Stimulated activated CD8-positive, alpha-beta memory T cell treated with anti-CD3 and anti-CD28 coated beads, Interleukin-4, amount 100 ng/mL, for 1 hour (primary cell): ENCODE measurements at places on chromosomes 7 and 10.

DNA sequence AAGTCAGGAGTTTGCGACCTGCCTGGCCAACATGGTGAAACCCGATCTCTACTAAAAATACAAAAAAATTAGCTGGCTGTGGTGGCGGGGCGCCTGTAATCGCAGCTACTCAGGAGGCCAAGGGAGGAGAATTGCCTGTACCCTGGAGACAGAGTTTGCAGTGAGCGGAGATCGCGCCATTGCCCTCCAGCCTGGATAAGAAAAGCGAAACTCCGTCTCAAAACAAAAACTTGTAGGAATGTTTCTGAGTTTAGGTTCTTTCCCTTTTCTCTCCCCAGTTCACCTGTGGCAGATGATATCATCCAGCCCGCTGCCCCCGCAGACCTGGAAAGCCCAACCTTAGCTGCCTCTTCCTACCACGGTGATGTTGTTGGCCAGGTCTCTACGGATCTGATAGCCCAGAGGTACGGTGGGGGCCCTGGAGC, 138.8 kb upstream of the BTBD16 start:
- no peak for DNase-seq

- DNase-seq: no peak
These were observed 51.1 kb downstream of the IGF2BP3 start for GRCh38 chr7:23419160-23419559.

DNA sequence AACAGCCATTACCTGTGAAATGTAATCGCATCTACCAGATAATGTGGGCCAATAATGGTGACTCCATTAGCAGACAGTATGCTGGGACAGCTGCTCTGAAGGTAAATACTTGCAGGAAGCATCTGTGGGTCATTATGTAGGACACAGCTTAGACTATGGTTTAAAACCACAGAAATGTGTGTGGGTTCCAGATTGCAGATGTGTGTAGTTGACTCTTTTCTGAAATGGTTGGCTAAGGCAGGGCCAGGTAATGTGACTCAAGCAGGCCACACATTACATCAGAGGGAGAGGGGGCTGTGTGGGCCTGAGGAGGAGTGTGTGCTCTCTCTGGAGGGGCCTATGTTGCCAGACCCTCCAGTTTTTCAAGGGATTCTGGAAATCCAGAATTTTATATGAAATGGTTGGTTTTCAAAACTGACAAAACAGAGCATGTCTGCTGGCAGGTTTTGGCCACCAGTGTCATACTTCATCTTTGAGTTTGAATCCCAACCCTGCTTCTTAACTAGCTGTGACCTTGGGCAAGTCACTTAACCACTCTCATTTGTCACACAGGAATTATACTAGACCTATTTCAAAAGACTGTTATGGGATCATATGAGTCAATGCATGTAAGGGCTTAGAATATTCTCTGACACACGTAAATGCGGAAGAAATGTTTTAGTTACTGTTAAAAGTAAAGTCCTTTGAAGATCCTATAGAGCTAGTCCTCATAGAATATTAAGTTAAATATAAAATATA, 64.5 kb downstream of the MCMBP start:
- no peak for DNase-seq

GRCh38 chr10:120987359-120987758, 136.2 kb downstream of the WDR11 start:
- DNase-seq: no peak

DNA sequence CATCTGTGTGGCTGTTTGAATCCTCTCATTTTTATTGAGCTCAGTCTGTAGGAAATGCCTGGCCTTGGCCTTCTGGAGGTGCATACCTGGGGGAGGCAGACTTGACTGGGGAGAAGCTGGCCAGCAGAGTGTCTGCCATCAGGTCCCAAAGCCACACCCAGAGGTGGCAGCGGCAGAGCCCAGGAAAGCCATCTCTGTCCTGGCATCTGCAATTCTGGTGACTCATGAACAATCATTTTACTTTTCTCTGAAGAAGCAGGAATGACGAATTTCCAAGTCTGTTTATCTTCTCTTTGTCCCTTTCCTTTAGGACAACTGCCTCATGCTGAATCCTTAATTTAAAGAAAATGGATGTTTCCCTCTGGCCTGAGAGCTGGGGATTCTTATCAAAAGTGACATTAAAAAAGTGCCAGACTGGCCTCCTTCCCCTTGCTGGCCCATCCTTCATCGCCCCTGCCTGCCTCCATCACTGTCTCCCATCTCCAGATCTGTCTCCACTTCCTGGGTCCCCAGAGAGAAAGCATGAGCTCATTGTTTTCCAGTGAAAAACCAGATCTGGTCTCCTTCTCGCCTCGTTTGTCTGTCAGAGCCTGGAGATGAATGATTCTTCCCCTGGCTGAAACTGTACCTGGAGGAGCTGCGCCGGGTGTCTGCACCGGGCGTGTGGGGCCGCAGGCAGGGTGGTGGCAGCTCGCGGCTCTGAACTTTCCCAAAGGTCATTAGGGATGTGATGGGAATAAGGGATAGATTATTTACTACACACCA, 124.5 kb downstream of the TMEM178B start:
- DNase-seq: no peak
